Stimulated activated CD8-positive, alpha-beta memory T cell treated with anti-CD3 and anti-CD28 coated beads, Interleukin-12 subunit alpha, Interleukin-12 subunit beta, amount 100 ng/mL, for 4 hours (primary cell): ENCODE measurements at places on chromosomes 6 and 20.

DNA sequence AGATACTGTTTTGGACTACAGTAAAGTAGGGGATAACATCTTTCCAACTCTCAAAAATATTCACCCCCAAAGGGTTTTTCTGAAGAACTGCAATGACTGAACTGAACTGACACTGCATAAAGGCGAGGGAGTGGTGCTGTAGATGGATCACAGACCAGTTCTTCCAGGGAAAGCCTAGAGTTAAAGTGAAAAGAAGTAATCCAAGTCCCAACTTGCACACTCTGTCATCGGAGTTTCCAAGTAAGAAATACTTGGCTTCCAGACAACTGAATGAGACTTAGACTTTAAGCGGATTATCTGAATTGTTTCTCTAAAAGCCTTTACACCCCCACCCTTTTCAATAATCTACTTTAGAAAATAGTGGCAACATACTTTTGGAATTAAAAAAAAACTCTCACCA is 134.1 kb upstream of the PREP start:
- no peak for DNase-seq

- no peak for DNase-seq
These were observed 199.0 kb downstream of the DLL1 start for GRCh38 chr6:170091639-170092579.

DNA sequence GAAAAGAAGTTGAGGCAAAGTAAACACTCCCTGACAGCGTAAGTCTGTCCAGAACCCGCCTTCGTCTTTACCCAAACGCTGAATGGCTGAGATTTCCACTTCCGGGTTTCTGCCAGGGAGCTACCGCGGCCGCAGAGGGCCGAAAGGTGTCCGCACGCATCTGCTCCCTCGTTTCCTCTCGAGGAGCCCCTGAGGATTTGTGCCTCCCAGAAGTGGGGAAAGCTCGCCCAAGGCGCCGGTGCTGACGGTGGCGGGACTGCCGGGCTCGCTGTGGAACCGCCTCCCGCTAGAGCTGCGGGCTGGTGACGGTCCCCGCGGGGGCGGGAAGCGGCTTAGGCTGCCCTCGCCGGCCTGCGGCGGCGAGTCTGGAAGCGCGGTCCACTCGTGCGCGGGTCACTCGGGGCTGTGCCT is 1760.2 kb upstream of the DEFB115 start:
- no peak for DNase-seq

GRCh38 chr6:68476611-68477010 is 158.5 kb upstream of the ADGRB3 start:
- DNase-seq: no peak

DNA sequence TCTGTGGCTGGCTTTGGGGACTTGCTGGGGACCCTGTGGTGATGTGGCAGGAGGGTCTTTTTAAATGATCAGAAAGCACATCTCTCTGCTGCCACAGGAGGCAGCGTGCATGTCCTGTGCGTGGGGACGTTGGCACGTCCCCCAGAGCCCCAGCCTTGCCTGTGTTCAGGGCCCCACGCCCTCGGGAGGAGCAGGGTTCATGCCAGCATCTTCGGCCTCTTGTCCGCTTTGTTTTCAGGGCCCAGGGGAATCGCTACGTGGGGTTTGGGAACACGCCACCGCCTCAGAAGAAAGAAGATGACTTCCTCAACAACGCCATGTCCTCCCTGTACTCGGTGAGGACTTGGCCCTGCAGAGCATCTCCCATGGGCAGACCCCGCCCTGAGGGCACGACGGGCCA is 6.0 kb downstream of the ARFGAP1 start:
- no peak for DNase-seq

DNA sequence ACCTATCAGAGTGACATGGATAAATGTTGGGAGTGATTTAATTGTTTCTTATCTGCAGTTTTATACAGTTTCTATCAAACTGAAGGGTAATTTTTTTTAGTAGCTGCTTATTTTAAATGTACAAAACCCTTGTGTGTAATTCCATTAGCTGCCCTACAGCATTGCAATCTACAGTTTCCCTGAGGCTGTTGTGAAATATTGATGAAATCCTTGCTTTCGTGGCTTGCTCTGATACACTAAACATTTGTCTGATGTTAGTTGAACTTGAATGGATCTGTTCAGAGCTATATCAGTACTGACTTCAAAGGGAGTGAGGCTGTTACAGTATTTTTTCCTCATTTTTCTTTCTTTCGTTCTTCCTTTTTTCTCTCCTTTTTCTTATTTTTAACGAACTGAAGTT is 255.4 kb downstream of the TSHZ2 start:
- DNase-seq: no peak

DNA sequence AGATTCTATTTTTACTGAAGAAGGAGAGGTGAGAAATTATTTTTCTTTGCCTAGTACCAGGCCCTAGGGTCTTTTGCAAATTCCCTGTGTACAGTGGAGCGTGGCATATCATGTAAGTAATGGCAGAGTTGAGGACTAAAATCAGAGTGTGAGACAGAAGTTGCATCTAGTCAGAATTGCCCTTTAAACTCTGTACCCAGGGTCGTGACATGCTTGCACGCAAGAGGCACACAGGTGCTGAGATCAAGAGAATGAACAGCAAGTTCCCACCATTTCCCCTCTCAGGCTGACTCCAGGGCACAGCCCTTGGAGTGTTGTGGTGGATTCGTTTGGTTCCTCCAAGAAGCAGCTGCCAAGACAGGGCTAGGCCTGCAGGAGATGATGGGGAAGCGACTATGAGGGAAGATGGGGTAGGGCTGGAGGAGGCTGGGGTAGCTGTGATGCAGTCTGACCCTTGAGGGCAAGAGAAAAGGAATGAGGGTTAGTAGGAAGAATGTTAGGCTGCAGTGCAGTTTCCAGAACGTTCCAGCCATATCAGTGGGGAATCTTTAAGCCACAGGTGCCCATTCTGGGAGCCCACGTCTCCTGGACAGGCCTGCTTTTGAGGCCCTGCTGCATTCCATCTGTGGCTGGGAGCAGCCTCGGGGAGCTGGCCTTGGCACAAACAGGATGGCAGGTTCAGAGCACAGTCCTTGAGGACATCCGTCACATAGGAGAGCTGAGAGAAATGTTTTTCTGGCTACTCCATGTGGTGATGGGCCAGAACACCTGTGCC is 6.9 kb downstream of the NELFCD start:
- DNase-seq: no peak

GRCh38 chr6:107185391-107185970 is 70.2 kb upstream of the BEND3 start:
- no peak for DNase-seq

- no peak for DNase-seq
These were observed 41.6 kb downstream of the FAM209B start for GRCh38 chr20:56574531-56575142.

GRCh38 chr6:157045831-157046454 is 268.8 kb downstream of the ARID1B start:
- no peak for DNase-seq

- DNase-seq: no peak
These were observed 17.2 kb upstream of the MYT1 start for GRCh38 chr20:64146936-64147477.

GRCh38 chr20:9163995-9164394 is 95.1 kb downstream of the PLCB4 start:
- no peak for DNase-seq

- DNase-seq: no peak
These were observed 7.9 kb downstream of the TMEM63B start for GRCh38 chr6:44135173-44135758.

DNA sequence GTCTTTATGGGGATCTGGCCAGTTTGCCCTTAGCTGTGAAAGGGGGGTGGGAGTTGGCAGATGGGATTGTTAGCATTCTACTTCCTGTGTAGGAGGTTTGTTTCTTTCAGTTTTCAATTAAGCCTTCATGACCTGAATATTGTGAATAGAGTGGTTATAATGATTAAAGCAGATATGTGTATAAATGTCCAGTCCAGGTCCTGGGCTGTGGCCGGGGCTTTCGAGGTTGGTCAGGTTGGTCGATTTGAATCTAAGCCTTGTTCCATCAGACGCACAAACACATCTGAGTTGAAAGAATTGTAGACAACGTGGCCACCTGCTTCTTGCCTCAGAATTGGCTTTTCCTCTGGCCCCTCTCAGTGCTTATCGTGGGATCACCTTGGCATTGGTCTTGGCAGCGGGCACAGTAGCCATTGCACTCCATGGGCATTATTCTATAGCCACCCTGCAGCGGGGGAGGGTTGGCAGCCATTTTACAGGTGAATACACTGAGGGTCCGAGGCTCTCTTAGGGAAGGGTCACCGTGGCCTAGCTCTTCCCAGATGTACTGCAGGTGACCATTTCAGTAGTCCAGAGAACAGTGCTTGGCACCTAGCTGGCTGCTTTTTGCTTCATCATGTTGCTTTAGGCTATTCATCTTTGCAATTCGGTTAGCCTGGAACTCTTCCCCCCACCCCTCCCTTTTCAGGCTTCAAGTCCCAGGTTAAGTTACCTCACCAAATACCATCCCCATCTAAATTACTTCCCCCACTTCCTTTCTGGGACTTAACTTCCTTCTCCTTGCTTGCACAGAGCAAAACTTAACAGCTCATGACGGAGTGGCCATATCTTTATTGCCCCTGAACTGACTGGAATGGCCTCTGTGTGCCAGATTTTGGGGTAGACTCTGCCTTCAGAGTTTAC is 1.1 kb downstream of the RNF114 start:
- no peak for DNase-seq

GRCh38 chr6:74715355-74716085 is 490.3 kb downstream of the COL12A1 start:
- no peak for DNase-seq

DNA sequence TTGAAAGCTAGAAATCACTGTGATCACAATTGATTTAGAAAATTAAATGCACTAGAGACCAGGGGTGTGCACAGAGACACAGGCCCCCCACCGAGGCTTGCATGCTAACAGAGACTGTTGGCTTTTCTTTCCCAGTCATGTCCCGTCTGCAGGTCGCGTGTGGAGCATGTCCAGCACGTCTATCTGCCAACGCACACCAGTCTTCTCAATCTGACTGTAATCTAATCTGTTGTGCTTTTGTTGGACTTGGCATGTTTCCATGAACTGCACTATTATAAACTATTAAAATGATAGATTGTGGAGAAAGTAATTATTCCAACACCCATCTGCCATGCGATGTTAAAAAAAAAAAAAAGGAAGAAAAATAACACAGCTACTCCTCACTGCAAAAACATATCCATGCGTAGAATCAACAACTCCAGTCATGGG is 17.7 kb downstream of the MYLIP start:
- no peak for DNase-seq

DNA sequence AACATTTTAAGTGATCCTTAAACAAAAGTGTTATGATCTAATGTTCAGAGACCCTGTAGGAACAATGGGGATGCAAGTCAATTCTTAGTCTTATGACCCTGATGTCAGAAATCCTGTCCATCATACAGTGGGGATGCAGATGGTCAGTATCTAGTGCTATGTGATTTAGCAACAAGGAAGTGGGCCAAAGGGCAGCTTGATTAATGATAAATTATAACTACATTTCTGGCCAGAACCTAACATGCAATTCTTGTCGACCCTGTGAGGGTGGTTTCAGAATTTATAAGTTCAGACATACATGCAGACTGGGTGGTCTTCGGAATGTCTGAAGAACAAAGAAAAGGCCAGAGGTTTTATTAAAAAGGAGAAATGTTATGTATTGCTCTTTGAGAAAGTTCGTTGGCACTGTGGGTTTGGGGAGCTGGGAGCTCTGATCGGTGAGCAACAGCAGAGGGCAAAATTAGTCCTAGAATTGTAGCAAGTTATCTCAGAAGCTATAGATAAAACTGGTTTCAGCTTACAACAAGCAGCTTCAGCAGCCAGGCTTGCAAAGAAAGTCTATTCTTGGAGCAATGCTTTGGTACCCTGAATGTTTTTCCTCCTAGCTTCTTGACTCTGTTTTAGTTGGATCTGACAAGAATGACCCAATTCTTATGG is 50.8 kb downstream of the RPF2 start:
- no peak for DNase-seq

GRCh38 chr6:144153260-144153659 is 2.9 kb downstream of the STX11 start:
- no peak for DNase-seq

- DNase-seq: no peak
These were observed 112.3 kb downstream of the TSHZ2 start for GRCh38 chr20:53084408-53084997.

DNA sequence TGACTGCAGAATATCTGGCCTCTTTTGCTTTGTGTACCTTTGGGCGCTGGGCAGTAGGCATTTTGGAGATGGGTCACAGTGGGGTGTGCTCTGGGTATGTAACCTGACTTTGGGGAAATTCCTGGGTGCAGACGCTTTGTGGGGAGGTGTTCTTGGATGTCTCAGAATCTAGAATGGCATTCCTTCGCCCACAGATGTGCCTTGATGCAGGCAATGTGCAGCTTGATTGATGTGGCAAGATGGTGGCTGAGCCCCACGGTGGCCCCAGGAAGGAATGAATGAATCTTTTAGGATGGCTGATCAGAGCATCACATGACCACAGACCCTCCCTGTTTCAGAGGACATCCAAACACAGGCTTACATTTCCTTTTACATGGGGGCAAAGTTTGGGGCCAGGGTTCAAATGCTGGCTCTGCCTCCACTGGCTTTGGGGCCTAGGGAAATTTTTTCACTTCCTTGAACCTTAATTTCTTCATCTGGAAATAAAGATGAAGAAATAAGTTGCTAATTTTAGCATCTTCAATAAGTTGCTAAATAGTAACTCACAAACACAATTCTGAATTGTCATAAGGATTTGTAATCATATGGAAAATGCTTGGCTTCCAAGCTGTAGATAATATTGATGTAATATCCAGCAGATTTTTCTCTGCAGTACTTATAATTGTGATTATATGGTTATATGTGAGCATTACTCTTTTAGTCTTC is 5.6 kb downstream of the PPP1R16B start:
- DNase-seq: no peak

- DNase-seq: no peak
These were observed 94.6 kb downstream of the EPB41L2 start for GRCh38 chr6:130968476-130968875.

DNA sequence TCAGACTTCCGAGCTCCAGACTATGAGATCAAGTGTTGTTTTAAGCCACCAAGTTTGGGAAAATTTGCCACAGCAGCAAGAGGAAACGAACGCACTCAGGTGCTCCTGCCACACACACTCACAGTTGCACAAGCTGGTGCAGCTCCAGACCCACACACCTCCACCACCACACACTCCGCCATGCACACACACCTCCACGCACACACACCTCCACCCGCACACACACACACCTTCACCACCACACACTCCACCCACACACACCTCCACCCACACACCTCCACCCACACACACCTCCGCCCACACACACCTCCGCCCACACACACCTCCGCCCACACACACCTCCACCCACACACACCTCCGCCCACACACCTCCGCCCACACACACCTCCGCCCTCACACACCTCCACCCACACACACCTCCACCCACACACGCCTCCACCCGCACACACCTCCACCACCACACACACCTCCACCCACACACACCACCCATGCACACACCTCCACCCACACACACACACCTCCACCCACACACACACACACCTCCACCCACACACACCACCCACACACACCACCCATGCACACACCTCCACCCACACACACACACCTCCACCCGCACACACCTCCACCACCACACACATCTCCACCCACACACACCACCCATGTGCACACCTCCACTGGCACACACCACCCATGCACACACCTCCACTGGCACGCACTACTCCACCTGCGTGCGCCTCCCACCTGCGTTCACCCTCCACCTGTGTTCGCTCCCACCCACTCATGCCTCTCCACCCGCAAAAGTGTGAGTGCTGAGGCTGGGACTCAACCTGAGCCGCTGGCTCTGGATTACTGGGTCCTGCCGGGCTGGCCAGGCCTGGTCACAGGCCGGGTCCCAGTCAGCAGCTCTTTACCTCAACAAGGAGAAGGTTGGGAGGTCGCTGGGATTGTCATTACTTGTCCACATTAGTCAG is 175.6 kb downstream of the BMP7 start:
- DNase-seq: no peak

- peak; percentile 7 for DNase-seq
These were observed 1.1 kb downstream of the L3MBTL3 start for GRCh38 chr6:130019326-130020072.
